ENCODE measurements at places on chromosomes 12 and 14.

- no peak for DNase-seq
Measured at GRCh38 chr14:104805326-104805678, 4.4 kb downstream of the ZBTB42 start.

- no peak for DNase-seq
Measured at GRCh38 chr14:54675236-54676128, 108.6 kb downstream of the SAMD4A start.

DNA sequence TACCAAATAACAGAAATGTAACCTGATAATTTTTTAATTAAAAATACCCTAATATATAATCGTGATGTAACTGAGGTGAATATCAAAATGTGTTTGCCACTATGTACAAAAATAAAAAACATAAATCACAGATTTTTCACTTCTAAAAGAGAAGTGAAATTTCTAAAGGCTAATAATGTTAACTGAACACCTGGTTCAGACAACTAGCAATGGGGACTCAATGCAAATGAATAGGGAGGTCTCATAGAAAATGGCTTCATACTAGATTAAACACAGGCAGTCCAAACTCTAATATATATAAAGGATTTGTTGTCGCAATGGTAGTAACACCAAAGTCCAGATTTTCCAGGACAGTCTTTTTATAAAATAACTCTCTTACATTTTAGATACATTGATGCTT, 365.4 kb upstream of the ATP2B1 start:
- no peak for DNase-seq

GRCh38 chr12:7642876-7643309, 22.8 kb downstream of the APOBEC1 start:
- no peak for DNase-seq

DNA sequence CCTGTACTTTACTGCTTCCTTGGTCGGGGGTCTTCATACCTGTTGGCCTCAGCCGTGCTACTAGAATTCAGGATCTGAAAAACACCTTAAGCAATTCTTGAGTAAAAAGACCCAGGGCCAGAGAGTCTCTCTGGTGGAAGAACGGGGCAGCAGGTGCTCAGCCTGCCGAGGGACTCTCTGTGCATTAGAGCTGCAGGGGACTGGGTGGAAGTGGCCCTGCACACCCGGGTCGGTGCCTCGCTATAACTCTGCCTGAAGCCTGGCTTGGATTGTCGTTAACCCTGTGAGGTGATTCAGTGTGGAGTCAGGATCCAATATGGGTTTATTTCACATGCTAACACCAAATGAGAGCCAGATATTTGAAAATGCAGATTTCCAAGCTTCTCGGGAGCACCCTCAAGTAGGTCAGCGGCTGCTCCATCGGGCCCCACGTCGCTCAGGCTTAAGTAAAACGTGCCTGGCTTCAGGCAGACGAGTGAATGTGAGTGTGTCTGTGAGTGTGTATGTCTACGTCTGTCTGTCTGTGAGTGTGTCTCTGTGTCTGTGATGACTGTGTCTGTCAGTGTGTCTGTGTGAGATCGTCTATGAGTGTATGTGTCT, 35.1 kb upstream of the C14orf180 start:
- DNase-seq = no peak

- DNase-seq = no peak
Measured at GRCh38 chr14:102683399-102684297, 91.2 kb downstream of the RCOR1 start.

GRCh38 chr12:3228552-3228951, 151.4 kb downstream of the TSPAN9 start:
- DNase-seq = no peak

GRCh38 chr12:6903722-6904121, 900 bp upstream of the LRRC23 start:
- no peak for DNase-seq

DNA sequence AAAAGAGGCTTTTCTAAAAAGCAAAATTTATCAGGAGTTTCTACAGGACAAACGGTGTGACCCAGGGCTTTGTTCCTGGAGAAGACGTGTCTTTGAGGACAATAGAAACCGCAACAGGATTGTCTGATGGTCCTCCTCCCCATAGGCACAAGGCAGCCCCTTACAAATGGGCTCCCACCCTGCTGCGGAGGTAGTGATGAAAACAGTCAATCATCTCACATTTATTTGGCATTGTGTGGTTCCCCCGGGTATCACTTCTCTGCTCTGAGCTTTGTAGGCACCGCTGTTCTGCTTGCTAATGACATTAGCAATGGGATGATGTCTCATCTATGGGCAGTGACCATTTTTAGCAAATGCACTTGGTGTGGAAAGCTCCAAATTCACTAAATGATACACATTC, 155.5 kb upstream of the TMPO start:
- DNase-seq = peak; percentile 4

DNA sequence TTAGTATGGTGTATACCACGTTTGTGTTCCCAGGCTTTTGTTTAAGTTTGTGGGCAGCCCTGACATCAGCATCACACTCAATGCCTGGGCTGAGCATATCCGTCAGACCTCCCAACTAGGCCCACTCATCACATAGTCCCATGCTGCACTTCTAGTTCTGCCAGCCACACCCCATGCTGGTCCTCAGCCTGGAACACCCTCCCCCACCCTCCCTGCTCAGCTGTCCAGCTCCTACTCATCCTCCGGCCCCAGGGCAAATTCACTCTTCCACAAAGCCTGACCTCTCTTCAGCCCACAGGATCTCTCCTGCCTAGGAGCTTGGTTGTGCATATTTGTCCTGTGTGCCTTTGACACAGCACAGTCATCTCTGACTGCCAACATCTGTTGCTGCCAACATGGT, 3.9 kb upstream of the ENDOU start:
- DNase-seq = no peak

DNA sequence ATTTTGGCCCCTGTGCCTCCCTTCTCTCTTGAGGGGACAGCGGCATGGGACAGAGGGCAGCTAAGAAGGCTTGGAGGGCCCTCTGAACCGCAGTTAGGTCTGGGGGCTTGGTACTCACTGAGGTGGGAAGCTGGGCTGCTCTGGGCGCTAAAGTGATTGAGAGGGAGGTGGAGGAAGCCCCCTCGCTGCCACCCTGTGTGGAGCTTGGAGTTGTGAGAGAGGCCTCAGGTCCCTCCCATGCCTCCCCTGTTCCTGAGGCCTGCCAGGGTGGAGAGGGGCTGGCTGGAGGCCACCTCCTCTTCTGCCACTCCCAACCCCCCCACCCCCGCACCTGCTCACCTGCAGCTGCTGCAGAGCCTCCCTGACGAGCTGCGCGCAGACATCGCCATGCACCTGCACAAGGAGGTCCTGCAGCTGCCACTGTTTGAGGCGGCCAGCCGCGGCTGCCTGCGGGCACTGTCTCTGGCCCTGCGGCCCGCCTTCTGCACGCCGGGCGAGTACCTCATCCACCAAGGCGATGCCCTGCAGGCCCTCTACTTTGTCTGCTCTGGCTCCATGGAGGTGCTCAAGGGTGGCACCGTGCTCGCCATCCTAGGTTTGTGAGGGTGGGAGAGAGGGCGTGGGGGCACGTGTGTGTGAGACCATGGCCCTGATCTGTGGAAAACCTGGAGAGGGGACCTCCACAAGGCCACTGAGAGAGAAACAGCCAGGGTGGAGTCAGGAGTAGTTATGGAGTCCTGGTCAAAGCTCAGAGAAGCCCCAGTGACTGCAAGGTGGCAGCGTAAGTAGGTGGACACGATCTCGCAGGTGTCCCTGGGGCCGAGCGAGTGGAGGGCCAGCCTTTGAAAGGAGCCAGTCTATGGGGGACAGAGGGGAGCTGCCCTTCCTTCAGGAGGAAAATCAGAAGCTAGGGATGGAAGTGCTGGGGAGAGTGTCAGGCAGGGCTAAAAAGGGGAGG, 11.2 kb downstream of the KCNH3 start:
- DNase-seq = peak; percentile 79

- DNase-seq = no peak
Measured at GRCh38 chr12:10557329-10557728, 51.6 kb downstream of the EIF2S3B start.

- no peak for DNase-seq
Measured at GRCh38 chr12:75784591-75784990, 247.0 kb downstream of the PHLDA1 start.

DNA sequence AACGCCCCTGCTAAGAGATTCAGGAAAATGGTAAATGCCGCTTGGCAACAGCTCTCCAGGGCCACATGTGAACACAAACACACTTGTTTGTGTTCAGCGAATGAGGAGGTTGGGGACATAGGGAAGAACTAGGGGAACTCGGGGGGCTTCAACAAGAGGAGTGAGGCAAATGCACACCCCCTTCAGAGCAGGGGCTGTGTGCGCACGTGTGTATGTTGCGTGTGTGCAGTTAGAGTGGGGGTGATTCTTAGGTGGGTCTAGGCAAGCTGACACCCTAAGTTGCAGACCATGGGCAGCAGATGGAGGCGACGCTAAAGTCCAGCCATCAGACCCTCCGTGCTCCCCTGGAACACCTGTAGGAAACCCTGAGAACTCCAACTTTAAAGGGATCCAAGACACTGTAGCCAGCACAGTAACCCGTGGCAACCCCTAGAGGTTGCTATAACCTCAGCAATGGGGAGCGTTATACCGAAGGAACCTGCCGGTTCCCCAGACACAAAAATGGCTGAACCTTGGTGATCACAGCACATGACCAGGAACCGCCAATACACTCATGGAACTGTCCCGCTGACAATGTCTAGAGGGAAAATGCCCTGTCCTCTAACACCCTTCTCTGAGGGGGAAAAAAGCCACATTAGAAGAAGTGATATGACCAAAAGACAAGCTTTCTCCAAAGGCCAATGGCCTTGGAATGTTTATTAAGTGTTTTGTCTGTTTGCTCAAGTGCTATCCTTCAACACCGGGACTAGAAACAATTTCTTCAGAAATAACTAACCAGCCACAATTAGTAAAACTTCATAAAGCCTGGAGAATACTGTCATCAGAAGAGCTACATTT, 86.5 kb upstream of the CEP83 start:
- DNase-seq = peak; percentile 16

GRCh38 chr12:131620520-131620919, 90.4 kb upstream of the SFSWAP start:
- peak; percentile 10 for DNase-seq

GRCh38 chr14:90753456-90754005, 62.7 kb downstream of the TTC7B start:
- DNase-seq = no peak

GRCh38 chr12:23884909-23885308, 64.6 kb downstream of the SOX5 start:
- no peak for DNase-seq

DNA sequence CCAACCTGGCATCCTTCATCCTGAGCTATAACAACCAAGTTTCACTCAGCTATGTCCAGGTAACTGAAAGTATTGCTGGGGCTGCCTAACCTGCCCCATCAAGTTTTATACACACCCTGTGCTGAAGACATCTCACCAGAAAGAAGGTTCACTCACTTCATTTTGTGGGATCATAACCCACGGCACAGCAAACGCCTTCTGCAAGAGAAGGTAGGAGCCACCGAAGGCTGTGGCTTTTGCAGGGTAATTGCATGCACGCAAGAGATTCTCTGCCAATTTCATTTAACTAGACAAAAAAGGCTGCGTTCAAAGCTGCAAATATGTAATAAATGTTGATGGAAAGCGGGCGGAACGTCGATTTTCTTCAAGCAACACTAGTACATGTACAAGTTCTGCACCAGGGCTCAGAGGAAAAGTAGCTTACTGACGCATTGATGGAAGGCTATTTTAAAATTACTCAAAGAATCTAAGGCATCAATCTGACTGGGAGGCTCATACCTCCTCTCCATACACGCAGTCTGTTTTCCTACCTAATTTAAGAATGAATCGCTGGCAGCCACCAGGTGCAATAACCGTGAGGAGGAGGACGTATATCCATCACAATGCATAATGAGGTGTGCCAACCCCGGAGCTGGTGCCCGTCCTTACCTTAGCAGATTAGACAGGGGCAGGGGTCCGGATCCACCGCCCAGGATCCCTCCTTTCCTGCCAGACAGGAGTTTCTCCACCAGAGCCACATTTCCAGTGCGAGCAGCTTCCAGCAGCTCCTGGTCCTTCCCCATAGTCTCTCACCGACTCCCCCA, 1.1 kb downstream of the ANKS1B start:
- DNase-seq = no peak

GRCh38 chr12:55728186-55728938, 447 bp downstream of the CD63 start:
- peak; percentile 39 for DNase-seq

- no peak for DNase-seq
Measured at GRCh38 chr14:64968651-64969050, 3.5 kb downstream of the RAB15 start.

GRCh38 chr12:75781532-75782046, 250.0 kb downstream of the PHLDA1 start:
- no peak for DNase-seq

DNA sequence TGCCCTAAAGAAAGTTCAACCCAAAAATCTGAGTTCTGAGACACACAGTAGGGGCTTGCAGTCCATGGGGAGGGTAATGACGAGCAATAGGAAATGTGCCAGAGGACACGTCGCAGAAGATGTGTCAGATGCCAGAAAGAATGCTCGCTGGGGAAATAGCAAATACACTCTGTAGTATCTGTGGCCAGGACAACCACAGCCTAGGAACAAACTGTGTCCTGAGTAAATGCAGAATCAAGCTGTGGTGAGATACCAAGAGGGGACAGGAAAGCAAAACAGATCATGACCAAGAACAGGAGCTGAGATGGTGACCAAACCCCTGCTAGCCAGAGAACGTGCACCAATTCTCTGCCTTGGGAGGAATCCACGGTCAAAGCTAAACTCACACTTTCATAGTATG, 9.1 kb downstream of the CRACR2A start:
- DNase-seq = no peak

GRCh38 chr12:106960443-106960842, 4.7 kb downstream of the TMEM263 start:
- no peak for DNase-seq

DNA sequence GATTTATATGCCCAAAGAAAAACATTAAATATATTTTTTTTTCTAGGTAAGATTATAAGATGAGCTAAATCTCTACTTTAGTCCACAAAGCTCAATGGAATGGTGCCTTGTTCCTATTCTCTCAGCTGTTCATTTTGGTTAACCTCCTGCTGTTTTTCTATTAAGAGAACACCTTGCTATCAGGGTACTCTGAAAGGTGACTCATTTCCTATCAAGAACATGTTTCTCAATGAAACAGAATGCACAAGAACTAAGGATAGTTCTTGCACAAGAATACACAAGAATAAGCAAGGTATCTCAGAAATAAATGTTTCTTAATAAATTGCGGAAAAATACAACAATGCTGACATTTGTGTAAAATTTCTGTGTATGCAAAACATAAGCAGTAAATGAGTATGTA, 14.1 kb downstream of the ABCD2 start:
- no peak for DNase-seq

GRCh38 chr14:32933629-32934072, 5.0 kb upstream of the NPAS3 start:
- DNase-seq = no peak

- DNase-seq = no peak
Measured at GRCh38 chr12:95548539-95549391, 2.5 kb downstream of the USP44 start.
